Fibroblast of lung (primary cell): ENCODE measurements at places on chromosomes 16 and 17. TPM values are rescaled to one million over a fixed set of nuclear protein-coding genes. Genes with fewer than 3 reads are reported as not detected.

Gene PRRT2
- total RNA-seq, result 2.1 TPM in 2 replicates

Gene GLTPD2
- not detected in 2 replicates for total RNA-seq

DNA sequence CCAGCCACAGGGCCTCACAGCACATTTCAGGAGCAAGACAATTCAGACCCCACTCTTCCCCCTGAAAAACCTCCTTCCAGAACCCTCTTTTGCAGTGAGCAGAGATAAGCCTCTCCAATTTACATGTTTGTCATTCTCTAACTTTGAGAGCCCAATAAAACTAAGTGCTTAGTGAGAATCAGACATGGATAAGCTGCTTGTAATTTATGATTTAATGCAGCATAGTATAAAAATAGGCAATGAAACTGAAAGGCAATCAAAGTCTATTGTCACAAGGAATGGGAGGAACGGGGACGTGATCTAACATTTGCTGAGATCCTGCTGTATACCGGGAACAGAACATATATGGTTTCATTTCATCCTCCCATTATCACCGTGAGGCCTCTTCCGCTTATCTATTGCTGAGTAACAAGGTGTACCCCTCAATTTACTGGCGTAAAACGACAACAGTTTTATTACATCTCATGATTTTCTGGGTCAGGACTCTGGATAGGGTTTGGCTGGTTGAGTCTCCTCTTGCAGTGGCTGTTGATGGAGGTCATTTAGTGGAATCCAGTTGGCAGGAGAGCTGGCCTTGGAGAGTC, 597.4 kb downstream of the MAF start:
- H3K4me3 ChIP-seq, result no peak overlapping the region
- no peaks in the 10 kb centered on the region for H3K36me3 ChIP-seq
- H3K27me3 ChIP-seq, result no peaks in the 10 kb centered on the region
- no peak overlapping the region for H3K27ac ChIP-seq
- no peaks in the 10 kb centered on the region for H3K4me1 ChIP-seq
- DNase-seq, result no peak

GRCh38 chr17:58993311-58993710, 113.4 kb downstream of the TRIM37 start:
- H3K27me3 ChIP-seq, result no peaks in the 10 kb centered on the region
- no peak for DNase-seq
- H3K36me3 ChIP-seq, result no peaks in the 10 kb centered on the region
- no peak overlapping the region for H3K4me3 ChIP-seq

GRCh38 chr17:39212841-39213480, 12.8 kb downstream of the STAC2 start:
- H3K36me3 ChIP-seq, result no peaks in the 10 kb centered on the region
- H3K4me1 ChIP-seq, result peaks cover 13% of the 10 kb centered on the region
- no peak for DNase-seq
- no peak overlapping the region for H3K27ac ChIP-seq
- no peak overlapping the region for H3K4me3 ChIP-seq
- H3K27me3 ChIP-seq, result peaks cover 12% of the 10 kb centered on the region

DNA sequence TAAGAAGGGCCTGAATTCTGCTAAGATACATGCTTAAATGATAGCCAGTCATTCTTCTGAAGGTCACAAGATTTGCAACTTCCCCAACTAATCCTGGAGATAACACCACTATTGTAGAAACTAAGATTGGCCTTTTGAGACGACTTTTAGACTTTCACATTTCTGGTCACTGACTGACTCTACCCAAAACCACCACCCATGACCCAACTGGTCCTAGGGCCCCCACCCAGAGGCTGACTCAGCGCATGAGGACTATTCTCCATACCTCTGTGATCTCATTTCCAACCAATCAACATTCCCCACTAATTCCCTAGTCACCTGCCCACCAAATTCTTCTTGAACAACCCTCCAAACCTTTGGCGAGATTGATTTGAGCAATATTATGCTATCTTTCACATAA, 1299.0 kb downstream of the CDH11 start:
- H3K36me3 ChIP-seq, result no peaks in the 10 kb centered on the region
- H3K4me3 ChIP-seq, result no peak overlapping the region
- H3K27me3 ChIP-seq, result no peaks in the 10 kb centered on the region
- DNase-seq, result no peak
- no peaks in the 10 kb centered on the region for H3K4me1 ChIP-seq

- peaks cover 34% of the 10 kb centered on the region for H3K27me3 ChIP-seq
- peaks cover 16% of the 10 kb centered on the region for H3K36me3 ChIP-seq
- peak overlapping the region; percentile 76 for H3K4me3 ChIP-seq
- peak overlapping the region; percentile 67 for H3K27ac ChIP-seq
Observed at GRCh38 chr17:79838522-79839274, 542 bp downstream of the CBX4 start.

- no peak overlapping the region for H3K4me3 ChIP-seq
- H3K36me3 ChIP-seq, result no peaks in the 10 kb centered on the region
- no peaks in the 10 kb centered on the region for H3K4me1 ChIP-seq
- no peaks in the 10 kb centered on the region for H3K27me3 ChIP-seq
Observed at GRCh38 chr16:54353097-54353496, 66.5 kb upstream of the IRX3 start.

DNA sequence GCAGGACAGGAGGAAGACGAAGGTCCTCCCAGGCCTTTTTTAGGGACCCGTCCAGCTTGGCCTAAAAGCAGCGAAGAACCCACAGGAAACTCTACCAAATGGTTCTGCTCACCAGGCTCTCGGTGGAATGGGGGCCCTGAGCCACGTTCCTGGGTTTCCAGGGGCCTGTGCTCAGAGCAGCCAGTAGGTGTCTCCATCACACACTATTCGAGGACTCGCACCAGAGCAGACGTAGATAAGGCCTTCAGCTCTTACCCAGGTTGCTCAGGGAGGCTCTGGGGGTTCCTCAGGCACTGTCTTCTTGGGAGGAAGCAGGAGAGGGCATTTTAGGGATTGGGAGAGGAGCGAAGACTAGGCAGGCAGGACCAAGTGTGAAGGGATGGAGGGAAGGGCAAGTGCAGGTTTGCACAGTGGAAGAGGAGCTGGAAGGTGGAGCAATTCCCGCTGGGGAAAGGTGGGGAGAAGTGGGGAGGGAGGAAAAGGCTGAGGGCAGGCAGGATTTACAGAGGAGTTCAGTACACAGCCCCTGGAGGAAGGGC, 157.1 kb downstream of the RGS9 start:
- no peak overlapping the region for H3K27ac ChIP-seq
- no peaks in the 10 kb centered on the region for H3K4me1 ChIP-seq
- peaks cover 2% of the 10 kb centered on the region for H3K27me3 ChIP-seq
- DNase-seq, result peak; percentile 66
- H3K36me3 ChIP-seq, result no peaks in the 10 kb centered on the region

DNA sequence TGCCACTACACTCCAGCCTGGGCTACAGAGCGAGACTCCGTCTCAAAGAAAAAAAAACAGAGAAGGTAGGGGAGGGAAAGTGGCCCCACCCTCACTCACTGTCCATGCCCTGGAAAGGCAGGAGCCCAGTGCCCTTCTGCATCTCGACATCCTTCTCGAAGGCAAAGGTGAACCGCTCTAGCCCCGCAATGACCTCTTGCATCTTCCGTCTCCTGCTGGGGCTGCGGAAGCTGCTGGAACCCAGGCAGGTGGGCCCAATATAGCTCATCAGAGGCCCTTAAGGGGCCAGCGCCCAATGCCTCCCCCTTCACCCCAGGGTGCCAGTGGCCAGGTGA, at the start of gene CPSF4L:
Gene CPSF4L, minus strand, starts transcription at position 264 of the 335 bp plus-strand sequence. Its CDS starts 62 bp downstream, at position 202.
- DNase-seq, result no peak

DNA sequence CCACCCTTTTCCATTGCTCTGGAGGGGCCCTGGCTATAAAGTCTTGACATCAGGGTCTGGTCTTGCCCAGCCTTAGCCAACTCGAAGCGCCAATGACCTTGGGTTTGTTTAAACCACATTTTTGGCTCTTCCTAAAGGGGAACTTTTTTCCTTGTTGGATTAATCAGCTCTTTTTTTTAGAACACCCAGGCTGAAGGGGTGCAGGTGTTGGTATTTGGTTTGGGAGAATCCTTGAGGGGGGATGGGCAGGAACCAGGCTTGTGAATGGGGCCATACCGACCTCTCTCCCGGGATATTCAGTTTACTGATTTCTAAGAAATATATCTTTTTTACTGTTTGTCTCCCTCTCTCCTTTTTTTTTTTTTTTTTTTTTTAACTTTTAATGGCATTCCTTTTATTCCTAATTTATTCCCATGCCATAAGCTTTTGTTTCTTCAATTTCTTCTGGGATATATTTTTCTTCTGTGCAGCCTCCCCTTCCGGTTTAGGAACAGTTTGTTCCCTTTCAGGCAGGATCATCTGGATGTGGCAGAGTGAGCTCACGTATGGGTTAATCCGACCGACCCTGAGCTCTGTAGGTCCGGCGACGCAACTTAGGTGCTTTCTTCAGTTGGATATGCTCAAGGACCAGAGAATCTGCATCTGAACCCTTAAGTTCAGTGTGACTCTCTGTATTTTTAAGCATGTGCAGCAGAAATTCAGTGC, 129.5 kb downstream of the ABCC6 start:
- H3K27me3 ChIP-seq, result no peaks in the 10 kb centered on the region
- peaks cover 25% of the 10 kb centered on the region for H3K36me3 ChIP-seq
- H3K4me3 ChIP-seq, result no peak overlapping the region
- peaks cover 27% of the 10 kb centered on the region for H3K4me1 ChIP-seq

- H3K36me3 ChIP-seq, result no peaks in the 10 kb centered on the region
- no peak overlapping the region for H3K4me3 ChIP-seq
- H3K4me1 ChIP-seq, result no peaks in the 10 kb centered on the region
- no peak overlapping the region for H3K27ac ChIP-seq
- DNase-seq, result no peak
- peaks cover 4% of the 10 kb centered on the region for H3K27me3 ChIP-seq
Observed at GRCh38 chr17:76024353-76024752, 2.8 kb downstream of the EVPL start.

DNA sequence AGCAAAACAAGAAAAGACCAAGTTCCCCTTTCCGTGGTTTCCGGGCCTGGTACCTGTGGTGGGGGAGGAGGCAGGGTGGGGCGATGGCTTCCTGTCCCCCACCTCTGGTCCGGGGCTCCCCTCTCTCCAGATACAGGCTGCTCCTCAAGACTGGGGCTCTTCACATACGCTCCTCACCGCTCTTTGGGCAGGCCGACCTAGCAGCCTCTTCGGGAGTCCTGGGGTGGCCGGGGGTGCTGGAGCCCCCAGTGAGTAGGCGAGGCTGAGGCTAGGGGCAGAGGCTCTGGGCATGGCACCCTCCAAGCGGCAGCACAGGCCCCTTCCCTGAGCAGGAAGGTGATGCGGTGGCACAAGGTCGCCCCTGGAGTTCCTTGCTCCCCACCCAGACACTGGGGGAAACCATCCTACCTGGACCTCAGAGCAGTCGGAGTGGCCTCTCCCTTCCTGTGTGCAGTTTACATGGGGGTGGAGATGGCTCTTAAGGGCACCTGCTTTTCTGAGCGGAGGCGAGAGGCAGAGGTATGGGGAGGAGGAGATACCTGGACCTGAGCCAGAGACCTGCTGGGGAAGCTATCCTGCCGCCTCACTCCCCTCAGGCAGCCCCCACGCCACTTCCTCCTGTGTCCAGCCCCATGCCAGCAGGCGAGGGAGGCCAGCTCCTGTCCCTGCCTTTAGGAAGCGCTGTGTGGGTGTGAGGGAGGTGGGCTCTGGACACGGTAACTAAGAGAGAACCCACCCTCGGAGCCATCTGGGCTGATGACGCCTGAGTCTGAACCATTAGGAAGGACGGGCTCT, 891 bp downstream of the CORO1A start:
- H3K27me3 ChIP-seq, result no peaks in the 10 kb centered on the region
- H3K4me3 ChIP-seq, result no peak overlapping the region
- no peak for DNase-seq
- no peaks in the 10 kb centered on the region for H3K4me1 ChIP-seq
- peaks cover 3% of the 10 kb centered on the region for H3K36me3 ChIP-seq

GRCh38 chr17:39979893-39980350, 685 bp upstream of the PSMD3 start:
- H3K4me1 ChIP-seq, result peaks cover 10% of the 10 kb centered on the region
- H3K27me3 ChIP-seq, result no peaks in the 10 kb centered on the region
- peak overlapping the region; percentile 42 for H3K27ac ChIP-seq

DNA sequence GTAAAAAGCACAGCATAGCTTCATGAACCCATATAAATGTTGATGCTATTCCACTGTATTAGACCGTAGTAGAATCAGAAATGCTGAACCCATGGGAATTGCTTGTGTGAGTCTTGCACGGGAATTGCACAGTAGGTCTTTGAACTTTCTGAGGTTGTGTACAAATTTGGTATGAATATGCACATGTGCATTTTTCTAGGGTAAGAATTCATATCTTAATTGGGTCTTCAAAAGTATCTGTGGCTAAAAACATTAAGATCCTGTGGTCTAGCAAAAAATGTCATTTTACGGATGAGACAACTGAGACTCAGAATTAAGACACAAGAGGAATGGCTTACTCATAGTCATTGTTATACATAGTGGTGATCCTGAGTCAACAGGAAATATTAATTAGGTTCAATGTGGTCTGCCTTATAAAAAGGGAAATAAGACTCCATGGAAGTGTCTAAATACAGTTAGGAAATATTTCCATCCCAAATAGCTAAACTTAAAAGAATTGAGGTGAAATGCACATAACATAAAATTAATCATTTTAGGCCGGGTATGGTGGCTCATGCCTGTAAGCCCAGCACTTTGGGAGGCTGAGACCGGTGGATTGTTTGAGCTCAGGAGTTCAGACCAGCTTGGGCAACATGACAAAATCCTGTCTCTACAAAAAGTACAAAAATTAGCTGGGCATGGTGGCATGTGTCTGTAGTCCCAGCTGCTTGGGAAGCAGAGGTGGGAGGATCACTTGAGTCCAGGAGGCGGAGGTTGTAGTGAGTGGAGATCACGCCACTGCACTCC, 22.8 kb downstream of the TAOK1 start:
- peak overlapping the region; percentile 77 for H3K27ac ChIP-seq
- no peaks in the 10 kb centered on the region for H3K27me3 ChIP-seq
- peaks cover 13% of the 10 kb centered on the region for H3K4me1 ChIP-seq
- DNase-seq, result peak; percentile 58
- H3K4me3 ChIP-seq, result no peak overlapping the region
- H3K36me3 ChIP-seq, result no peaks in the 10 kb centered on the region

- H3K4me1 ChIP-seq, result no peaks in the 10 kb centered on the region
- DNase-seq, result no peak
- H3K36me3 ChIP-seq, result no peaks in the 10 kb centered on the region
- no peak overlapping the region for H3K27ac ChIP-seq
- no peak overlapping the region for H3K4me3 ChIP-seq
Observed at GRCh38 chr16:5206331-5206990, 108.9 kb upstream of the EEF2KMT start.

- H3K4me3 ChIP-seq, result no peak overlapping the region
- no peak for DNase-seq
- H3K36me3 ChIP-seq, result no peaks in the 10 kb centered on the region
- H3K27ac ChIP-seq, result no peak overlapping the region
- no peaks in the 10 kb centered on the region for H3K27me3 ChIP-seq
Observed at GRCh38 chr16:12341966-12342365, 365.4 kb downstream of the SNX29 start.
